ENCODE measurements at places on chromosomes 5 and 9. TPM values are rescaled to one million over a fixed set of nuclear protein-coding genes. Genes with fewer than 3 reads are reported as not detected.

Gene NR2F1
- 65.1 TPM for total RNA-seq

DNA sequence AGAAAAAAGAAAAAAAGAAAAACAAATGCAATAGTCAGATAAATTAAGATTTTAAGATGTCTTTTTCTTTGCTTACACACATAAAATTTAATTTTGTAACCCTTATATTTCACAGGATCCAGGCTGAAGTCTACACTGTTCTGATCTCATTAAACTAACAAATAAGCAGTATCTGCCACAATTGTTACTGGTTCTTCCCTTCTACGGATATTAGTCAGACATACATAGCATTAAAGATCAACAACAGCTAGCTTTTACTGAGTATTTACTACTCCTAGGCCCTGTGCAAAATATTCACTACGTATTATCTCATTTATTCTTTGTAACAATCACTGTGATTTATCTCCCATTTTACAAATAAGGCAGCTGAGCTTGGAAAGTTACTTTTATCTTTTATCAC lies 34.9 kb downstream of the GNAQ start:
- no peak for DNase-seq

GRCh38 chr9:120767451-120767850 lies 25.8 kb downstream of the FBXW2 start:
- no peak for DNase-seq

Gene RNF183
- not detected for total RNA-seq

Gene NREP
- 6.9 TPM for total RNA-seq

Gene DBN1
- total RNA-seq = 139 TPM

DNA sequence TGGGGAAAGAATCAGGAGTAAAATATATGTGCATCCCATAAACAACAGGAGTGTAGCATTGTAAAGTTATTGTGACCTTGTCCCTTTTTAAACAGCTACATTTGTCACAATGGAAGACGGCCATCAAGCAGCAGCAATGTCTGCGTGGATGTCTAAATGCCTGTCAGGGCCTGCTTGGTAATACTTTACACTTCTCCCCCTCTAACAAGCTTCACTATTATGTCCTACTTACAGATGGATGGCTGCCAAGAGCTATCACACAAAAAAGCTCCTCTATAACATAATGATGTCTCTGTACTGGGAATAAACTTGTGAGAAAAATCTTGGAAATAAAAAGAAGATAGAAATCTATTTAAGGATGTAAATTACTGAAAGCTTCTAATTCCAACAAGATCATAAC lies 213.0 kb downstream of the FBXL17 start:
- no peak for DNase-seq

Gene SRD5A1
- 9.8 TPM for total RNA-seq

- no peak for DNase-seq
Measured at GRCh38 chr9:108815156-108815555, 40.6 kb downstream of the ACTL7B start.

GRCh38 chr5:168186289-168187074 lies 105.0 kb upstream of the WWC1 start:
- no peak for DNase-seq

GRCh38 chr9:98057138-98057799 lies 737 bp downstream of the NANS start:
- no peak for DNase-seq

DNA sequence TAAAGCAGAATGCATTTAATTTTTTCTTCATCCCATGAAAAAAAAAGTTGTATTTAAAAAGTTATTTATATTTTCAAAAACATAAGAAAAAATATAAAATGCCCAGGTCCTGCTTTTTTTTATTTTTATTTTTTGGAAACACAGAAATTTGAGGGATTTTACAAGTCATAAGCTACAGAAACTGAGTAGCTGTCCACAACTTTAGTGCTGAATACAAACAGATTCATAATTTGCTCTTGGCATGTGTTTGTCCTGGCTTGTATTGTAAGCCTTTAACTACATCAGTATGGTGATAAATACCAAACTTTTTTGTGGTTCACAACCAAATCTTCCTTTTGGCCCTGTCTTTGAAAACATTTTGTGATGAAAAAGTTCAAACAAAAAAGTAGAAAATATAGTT lies 7.5 kb upstream of the PLCXD3 start:
- no peak for DNase-seq

GRCh38 chr9:127526655-127527559 lies 75.6 kb downstream of the LRSAM1 start:
- no peak for DNase-seq

Gene PCDHGA7
- 7.6 TPM for total RNA-seq

Gene C1QTNF3
- 5.4 TPM for total RNA-seq

- DNase-seq = no peak
Measured at GRCh38 chr5:116486588-116486987, 88.0 kb downstream of the SEMA6A start.

DNA sequence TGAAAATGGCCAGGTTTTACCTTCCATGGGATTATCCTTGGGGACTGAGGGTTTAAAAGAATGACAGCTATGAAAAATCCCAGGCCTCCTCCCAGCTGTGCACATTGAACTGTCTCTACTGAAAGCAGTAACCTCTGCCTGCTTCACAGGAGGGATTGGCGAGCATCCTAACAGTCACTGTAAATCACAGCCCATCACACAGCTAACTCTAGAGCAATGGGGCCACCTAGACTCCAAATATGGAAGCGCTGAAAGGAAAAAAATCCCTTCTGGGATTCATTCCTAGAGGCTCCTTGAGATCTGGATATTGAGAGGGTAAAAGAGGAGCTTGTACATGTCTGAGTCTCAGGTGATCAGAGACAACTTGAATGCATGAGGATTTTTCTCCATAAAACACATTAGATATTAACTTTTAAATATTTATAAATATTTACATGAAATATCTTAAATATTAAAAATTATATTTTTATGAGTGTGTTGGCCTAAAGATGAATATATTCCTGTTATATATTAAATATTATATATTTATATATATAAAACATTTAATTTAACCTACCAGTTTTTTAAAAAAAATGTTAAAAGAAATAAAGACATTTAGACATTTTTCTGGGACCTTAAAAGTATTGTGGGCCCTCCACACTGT lies 133.8 kb upstream of the SLC24A2 start:
- DNase-seq = no peak

Gene AJM1
- 3.8 TPM for total RNA-seq

Gene NUTM2G
- total RNA-seq = not detected

DNA sequence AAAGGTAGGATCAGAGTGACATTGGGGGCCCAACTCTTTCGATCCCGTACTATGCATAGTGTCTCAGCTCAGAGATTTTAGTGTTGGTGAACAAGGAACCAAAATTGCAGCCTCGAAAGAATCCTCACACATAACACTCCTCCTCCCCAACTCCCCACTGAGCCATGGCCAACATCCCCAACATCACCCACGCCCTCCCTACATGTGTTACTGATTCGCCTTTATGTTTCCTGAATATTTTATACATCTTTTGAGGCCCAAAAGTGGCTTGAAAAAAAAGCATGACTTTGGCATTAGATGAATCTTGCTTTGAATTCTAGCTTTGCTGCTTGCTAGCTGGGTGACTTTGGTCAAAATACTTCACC lies 45.2 kb downstream of the PLAC8L1 start:
- DNase-seq = no peak

- DNase-seq = peak; percentile 48
Measured at GRCh38 chr5:14685757-14686156, 21.2 kb downstream of the OTULIN start.

DNA sequence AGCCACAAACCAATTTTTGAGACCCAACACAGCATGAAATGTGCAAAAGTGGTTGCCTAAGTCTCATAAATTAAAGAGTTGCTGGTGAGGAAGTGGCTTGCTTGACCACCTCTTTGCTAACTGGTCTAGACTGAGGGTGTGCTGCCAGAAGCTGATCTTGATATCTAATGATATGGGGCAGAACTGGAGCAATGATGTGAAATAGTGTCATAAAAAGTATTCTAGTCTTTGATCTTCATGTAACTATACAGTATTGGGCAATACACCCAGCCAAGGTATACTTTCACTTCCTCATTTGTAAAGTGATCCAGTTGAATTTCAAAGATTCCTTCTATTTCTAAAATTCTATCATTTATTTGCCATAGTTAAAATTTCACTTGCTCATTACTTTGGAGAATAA lies 5.9 kb upstream of the YTHDC2 start:
- no peak for DNase-seq

- no peak for DNase-seq
Measured at GRCh38 chr5:164119806-164120447, 614.5 kb downstream of the MAT2B start.

Gene PPP2R2B
- total RNA-seq = 18.2 TPM

Gene ARL14EPL
- total RNA-seq = 0.21 TPM

Gene DDX4
- 0.21 TPM for total RNA-seq

- no peak for DNase-seq
Measured at GRCh38 chr9:115694014-115694413, 459.6 kb upstream of the PAPPA start.

DNA sequence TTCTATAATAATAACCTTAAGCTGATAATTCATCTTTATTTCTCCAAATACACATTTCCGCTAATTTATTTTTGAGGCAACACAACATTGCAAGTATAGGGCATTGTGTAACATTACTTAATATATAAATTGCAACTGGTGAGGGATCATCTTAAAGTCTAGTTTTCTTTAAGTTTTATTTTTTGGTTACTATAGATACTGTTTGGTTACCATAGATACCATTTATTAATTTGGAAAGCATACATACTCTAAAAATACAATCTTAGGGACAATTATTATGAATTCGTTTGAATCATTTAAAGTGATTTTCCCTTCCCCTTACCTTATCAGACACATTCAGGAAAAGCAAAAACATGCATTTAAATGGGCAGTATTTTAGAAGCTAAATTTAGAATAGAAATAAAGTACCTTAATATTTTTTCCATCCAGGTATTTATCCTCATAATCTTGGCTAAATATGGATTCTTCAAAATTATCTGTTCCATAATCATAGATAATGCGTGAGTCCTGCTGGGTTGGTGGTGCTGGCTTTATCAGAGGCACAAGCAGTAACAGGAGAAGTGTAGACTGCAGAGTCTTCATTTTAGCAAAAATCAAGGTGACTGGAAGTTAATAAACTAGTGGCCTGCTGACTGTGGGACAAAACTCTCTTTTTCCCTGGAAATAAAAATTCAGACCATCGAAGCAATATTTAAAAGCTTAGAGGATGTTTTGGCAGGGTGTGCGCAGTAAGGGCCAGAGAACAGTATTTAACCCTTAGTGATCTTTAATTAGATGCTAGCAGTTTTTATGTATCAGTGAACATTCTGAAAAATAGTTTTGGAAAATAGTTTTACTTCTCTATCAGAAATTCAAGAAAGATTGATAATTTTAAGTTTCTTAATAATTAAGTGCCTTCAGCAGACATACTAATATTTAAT lies 1.3 kb downstream of the OGN start:
- DNase-seq = no peak

- DNase-seq = no peak
Measured at GRCh38 chr5:74017112-74017511, 391.1 kb downstream of the ARHGEF28 start.

DNA sequence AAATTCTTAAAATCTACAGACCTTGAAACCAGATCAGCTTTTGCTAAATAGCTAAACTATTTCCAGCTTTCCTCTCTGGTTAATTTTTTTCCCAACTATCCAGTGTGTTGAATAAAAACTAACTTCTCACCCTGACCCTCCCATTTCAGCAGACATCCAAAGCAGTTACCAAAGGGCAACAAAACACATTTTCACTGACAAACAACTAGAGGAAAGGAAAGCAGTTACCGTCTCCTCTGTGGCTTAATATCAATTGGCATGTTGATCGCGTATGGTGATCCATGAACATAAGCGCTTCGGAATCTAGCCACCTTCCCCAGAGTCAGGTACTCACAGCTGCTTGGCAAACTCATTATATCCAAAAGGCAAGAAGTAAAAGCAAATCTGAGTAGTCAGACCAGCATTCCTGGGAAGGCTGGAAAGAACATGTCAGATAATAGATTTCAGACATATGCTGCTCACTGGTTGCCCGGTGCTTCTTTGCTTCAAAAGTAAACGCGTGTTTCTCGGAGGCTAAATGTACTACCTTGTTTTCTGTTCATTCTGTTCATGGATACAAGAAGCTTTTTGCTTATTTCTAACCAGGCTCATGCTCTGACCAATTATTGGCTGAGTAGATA lies 463.4 kb downstream of the PDE4D start:
- DNase-seq = no peak

DNA sequence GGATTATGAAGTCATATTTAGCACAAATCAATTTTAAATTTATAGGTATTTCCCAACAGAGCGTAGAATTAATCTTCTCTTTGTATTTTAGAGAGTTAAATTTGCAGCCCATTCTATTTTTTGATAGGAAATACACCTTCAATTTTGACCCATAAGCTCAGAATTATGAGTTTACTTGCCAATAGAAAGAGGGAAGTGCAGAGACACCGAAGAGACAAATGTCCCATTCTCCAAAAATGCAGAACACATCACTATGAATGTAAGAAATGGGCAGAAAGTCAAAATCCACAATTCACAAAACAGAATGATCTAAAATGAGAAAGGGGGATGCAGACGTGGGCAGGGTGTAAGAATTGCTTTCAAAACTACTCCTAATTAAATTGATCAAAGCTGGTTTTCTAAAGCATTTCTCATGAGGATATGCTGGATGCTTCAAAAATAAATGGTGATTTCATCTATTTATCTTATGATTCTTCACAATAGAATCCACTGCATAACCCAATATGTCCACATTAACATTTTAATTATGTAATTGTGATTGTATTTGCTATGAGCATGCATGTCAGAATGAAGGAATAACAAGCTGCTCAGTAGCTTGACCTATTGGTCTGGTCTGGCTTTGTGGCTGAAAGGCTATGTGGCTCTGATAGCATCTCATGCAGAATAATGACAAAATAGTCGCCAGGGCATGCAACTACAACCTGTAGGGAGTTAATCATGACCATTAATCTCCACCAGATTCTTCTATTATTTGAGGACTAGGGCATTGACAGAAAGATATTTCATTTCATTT lies 550.1 kb upstream of the CDH18 start:
- no peak for DNase-seq

DNA sequence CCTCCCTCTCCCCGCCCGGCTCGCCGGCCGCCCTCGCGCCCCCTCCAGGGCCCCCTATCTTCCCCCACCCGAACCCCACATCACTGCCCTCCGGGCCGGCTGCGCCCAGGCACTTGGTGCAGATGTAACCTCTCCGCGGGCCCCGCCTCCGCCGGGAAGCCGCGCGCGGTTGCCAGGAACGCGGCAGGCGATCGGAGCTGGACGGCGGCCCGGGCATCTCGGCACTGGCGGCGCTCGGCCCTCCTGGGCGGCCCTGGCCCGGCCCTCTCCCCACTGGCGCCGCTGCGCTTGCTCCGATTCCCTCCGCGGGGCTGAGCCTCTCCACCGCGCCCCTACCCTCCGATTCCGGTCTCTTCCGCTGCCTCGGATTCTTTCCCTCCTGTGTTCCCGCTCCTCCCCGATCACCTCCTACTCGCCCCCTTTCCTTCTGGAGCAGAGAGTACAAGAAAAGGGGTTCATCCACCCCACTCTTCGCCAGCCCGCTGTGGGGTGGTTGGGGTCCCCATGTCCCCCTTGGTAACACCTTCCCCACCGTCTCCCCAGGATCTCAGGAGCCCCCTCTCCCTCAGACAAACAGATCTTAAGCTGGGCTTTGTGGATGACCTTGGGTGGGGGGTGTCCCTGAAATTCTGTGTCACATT lies 70.6 kb downstream of the C9orf50 start:
- DNase-seq = peak; percentile 67

Data from tibial nerve (tissue), 4 donors.